Bronchial epithelial cell (primary cell): ENCODE measurements at places on chromosomes 12 and 14. TPM values are rescaled to one million over a fixed set of nuclear protein-coding genes. Genes with fewer than 3 reads are reported as not detected.

GRCh38 chr14:89890589-89890988 is 63.9 kb downstream of the EFCAB11 start:
- no peak for DNase-seq

DNA sequence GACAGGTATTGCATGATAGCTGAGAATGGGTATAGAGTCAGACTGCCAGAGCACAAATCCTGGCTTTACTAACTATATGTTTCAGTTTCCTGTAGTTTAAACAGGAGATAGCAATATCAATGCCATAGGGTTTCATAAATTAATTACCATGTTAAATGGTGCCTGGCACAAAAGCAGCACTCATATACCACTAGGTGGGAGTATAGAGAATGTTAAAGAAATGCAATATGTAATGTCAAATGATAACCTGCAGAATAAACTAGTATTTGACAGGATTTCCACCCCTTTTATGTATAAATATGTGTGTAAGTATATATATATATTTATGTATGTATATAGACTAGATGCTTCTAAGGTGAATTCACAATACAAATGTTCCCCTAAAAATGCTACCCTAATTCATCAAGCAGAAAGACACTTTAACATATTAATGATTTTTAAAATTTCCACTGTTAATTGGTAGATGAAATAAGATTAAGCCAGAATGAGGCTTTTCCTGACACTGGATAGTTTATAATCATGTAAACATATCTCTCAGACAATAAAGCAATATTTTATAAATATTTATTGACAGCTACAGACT is 8.6 kb downstream of the WDR89 start:
- DNase-seq: peak; percentile 52

GRCh38 chr14:82441270-82441669 is 907.6 kb upstream of the SEL1L start:
- DNase-seq: no peak

Gene JKAMP
- 35.3 and 40.5 TPM in 2 replicates for total RNA-seq
